ENCODE measurements at places on chromosomes 16 and 17.

DNA sequence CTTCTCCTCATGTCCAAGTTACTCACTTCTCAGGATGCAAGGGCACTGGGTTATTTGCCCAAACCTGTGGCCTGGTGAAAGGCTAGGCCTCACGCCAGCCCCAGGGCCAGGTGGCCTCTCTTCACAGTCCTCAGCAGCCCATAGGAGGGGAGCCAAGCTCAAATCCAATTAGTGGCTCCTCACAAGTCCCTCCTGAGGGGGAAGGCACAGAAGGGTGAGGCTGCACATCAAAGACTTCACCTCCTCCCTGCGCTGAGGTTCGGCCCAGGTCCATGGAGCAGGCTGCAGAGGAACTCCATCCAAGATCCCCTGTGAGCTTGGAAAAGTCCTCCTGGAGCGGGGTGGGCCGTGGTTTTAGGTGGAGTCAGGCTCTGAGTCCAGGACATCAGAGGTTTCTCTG, 320.0 kb downstream of the FOXL1 start:
- no peak for DNase-seq

DNA sequence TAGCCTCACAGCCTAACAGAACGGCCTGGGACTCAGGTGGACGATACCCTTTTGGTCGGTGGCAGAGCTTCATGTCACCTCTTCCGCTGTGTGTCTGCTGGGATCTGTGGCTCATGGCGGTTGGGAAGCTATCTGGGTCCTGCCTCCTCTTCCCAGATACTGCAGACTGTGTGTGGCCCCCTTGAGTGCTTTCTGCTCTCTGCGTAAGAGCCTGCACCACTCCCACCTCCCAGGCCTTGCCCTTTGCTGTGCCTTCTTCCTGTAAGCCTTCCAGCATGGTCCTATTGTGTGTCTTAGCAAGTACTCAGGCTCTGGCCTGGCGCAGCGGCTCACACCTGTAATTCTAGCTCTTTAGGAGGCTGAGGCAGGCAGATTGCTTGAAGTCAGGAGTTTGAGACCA, 17.5 kb upstream of the ADCY7 start:
- DNase-seq: no peak

DNA sequence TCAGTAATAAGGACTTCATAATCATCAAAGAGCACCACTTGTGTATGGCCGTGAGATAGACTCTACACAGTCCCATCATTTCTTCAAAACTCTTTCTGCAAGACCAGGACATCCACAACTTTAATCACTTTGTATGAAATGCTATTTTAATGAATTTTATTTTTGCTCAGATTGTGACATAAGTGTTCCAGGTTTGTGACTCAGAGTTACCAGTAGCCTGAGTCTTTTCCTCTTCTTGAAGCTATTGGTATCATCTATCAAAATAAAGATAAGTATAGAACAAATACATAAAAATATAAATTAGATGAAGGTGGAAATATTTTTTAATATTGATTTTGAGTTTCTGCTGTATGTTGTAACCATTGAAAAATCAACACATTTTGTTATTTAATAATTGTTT, 16.6 kb upstream of the VWA3A start:
- DNase-seq: peak; percentile 50

DNA sequence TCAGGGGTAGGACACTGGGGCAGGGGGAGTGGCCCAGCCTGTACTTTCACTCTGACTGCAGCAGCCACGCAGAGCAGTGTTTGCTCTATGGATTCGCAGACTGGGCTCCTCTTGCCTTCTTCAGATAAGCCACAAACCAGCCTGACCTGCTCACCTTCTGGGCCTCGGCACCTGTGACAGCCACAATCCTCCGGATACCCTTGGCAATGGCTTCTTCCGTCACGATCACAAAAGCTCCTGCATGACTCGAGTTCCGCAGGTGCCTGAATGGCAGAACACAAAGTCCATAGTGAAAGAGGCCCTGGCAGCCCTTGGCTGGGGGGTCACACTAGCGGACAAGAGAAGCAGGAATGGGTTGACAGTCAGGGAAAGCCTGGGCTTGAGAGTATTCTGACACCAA, 3.8 kb upstream of the EXOSC6 start:
- DNase-seq: no peak

DNA sequence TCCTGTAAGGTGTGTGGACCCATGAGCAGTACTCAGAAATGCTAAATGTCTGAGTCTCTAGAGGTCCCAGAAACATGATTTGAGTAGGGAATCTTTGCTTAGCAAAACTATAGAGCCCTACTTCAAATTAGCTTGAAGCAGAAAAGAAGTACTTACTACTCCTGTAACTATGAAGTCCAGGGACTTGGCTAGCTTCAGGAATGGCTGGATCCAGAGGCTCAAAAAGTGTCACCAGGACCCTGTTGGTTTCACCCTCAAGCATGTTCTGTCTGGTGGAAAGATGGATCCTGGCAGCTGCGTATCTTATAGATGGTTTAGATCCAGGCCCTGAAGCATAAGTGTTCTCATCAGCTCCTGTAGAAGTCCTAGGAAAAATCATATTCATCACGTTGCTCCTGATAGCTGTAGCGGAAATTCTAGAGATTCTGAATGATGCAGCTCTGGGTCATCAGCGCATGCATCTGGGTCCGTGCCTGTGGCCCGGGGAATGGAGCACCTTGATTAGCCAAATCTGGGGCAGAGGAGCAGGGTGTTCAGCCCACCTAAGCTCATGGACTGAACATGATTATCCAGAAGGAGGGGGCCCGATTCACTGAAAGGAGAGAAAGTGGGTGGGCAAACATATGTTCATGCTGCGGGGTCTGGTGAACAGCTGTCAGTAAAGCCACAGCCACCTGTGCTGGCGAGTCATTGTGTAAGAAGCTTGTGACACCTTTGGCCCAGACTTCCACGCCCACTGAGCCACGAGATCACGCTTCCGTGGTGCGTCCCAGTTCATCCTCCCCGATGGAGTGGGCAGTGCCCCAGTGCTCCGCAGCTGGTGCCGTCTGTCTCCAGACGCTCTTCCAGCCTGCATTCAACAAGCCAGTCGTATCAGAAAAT, 260.6 kb downstream of the CPPED1 start:
- no peak for DNase-seq

GRCh38 chr17:6231465-6231864, 161.3 kb downstream of the WSCD1 start:
- DNase-seq: no peak

DNA sequence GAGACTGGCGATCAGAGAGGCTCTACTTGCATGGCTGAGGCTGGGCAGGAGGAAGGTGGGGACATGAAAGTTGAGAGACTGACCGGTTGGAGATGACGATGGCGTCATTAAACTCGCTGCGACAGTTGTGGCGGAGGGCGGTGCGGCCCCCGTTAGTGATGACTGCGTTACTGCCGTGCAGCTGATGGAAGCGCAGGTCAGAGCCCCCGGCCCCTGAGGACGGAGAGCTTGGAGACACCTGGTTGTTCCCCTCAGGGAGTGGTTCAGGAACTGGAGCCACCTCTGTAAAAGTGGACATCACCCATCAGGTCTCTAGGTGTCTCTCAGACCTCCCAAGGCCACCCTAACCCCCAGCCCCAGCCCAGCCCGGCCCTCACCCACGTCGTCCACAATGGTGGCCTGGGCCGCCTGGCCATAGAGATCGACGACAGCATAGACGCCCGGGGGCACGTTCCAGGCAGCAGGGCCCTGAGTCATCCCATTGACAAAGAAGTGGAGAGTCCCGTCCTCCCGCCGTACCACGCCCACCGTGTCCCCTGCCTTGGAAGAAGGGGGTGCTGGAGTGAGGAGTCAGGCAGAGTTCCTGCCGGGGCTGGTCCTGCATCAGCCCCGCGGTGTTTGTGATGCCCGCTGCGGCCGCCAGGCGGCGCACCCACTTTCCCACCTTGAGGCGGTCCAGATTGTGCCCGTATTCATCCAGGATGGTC, 5.3 kb downstream of the NEURL4 start:
- no peak for DNase-seq

- no peak for DNase-seq
Measured at GRCh38 chr16:27458258-27458657, 56.3 kb downstream of the IL21R start.

DNA sequence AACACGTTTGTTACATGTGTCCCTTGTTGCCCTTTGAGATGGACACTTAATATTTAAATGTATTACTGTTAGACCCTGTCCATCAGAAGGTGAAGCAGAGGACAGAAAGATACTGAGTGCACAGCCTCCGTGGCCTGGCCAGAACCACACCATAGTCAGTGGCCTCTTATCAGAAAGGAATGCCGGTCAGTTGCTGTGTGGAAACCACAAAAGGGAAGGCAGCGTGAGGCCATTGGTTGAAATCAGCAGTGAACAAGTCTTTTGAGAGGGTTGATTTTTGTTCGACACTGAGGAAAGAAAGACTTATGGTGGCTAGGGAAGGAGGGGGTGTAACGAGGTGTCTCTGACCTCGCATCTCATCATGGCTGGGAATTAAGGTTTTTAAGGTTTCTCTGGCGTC, 85.4 kb upstream of the CLEC18A start:
- peak; percentile 96 for DNase-seq
